ENCODE measurements at places on chromosomes 6 and 20. TPM values are rescaled to one million over a fixed set of nuclear protein-coding genes. Genes with fewer than 3 reads are reported as not detected.

The LGSN gene
- not detected for total RNA-seq

The NNAT gene
- 1.9 TPM for total RNA-seq

The SYTL3 gene
- total RNA-seq = 8.0 TPM

The ULBP2 gene
- total RNA-seq = 4.1 TPM

The MDFI gene
- 50.5 TPM for total RNA-seq

The AIF1 gene
- total RNA-seq = 5.7 TPM

The NFATC2 gene
- 6.7 TPM for total RNA-seq

The BANF2 gene
- not detected for total RNA-seq

The GSS gene
- 75.2 TPM for total RNA-seq

The FUT9 gene
- total RNA-seq = not detected

The CTAGE9 gene
- not detected for total RNA-seq

The ELOVL4 gene
- 7.4 TPM for total RNA-seq

The RPRD1B gene
- total RNA-seq = 25.9 TPM

The ZSWIM3 gene
- 1.1 TPM for total RNA-seq

The C20orf141 gene
- not detected for total RNA-seq

The HLA-DPB1 gene
- 3.2 TPM for total RNA-seq

The PRPH2 gene
- total RNA-seq = not detected

The PRRC2A gene
- total RNA-seq = 70.8 TPM
